DMS79 (cell line): ENCODE measurements at places on chromosomes 16 and 17.

- DNase-seq, result no peak
Measured at GRCh38 chr17:56416682-56417351, 176.7 kb upstream of the NOG start.

- no peak for DNase-seq
Measured at GRCh38 chr16:75052481-75053202, 53.8 kb downstream of the ZNRF1 start.

- peak; percentile 63 for DNase-seq
Measured at GRCh38 chr17:28725660-28726225, 290 bp downstream of the TLCD1 start.

- DNase-seq, result no peak
Measured at GRCh38 chr17:82583720-82584234, 64.2 kb downstream of the FOXK2 start.

GRCh38 chr16:12345349-12345748, 368.8 kb downstream of the SNX29 start:
- no peak for DNase-seq

GRCh38 chr16:80079072-80079471, 461.7 kb upstream of the DYNLRB2 start:
- DNase-seq, result no peak

DNA sequence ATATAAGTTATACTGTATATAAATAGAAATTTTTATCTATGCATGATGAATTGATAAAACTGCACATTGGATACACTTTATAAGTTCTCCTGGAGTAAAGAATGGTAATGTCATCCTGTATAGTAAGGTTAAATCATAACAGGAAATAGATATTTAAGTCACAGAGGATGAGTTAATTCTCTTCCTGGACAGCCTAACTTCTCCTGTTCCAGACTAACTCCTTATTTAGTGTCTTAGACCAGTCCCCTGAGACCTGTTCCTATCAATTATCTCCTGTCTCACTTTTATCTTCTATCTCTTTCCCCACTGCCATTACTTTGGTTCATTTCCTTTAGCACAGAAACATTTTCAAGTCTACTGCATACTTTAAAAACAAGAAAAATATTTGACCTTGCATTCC, 46.5 kb downstream of the SSH2 start:
- DNase-seq, result no peak

DNA sequence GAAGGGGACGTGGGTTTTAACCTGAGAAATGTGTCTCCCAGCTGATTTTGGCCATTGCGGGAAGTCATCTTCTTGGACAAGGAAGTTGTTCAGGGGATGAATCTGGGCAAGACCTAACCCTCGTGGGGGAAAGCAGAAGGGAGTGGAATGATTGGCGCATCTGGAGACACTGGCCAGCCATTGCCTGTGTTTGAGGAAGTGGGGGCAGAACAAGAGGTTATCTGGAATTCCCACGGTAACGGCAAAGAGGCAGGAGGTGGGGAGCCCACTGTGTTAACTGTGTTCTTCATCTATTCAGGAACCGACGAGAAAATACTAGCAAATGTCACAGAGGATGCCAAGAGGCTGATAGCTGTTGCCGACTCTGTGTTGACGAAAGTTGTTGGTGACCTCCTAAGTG, 66.9 kb downstream of the RNF213 start:
- no peak for DNase-seq

GRCh38 chr16:48831076-48831722, 221.2 kb upstream of the N4BP1 start:
- DNase-seq, result no peak

GRCh38 chr17:34527908-34528470, 51.4 kb upstream of the TMEM132E start:
- DNase-seq, result no peak

DNA sequence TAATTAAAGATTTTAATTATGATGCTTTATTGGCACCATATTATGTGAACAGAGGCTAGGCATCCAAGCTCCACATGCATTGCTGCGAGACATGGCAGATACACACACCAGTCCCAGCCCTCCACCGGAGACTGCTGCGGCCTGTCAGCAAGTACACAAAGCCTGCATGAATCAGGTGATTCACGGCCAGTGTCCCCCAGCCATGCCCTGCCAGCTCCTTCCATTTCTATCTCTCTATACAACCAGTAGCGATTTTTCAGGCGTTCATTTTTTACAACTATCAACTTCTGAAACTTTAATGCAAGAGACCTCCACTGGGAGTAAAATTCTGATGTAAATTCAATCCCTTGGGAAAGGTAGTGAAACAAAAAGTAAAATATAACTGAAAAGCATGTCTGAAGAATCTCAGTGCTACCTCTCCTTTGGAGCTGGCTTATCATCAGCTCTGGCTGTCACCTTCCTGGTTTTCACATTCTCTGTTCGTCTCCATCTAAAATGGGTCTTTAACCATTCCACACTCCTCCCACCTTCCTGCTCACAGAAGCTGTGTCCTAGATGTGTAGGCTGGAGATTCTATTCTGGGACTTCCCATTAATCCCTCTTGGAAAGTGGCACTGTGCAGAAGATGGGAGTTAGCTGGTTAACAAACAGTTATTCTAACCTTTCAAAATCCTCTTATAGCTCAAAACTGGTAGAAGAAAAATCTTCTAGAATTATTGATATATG, 32.2 kb downstream of the HS3ST3A1 start:
- no peak for DNase-seq

DNA sequence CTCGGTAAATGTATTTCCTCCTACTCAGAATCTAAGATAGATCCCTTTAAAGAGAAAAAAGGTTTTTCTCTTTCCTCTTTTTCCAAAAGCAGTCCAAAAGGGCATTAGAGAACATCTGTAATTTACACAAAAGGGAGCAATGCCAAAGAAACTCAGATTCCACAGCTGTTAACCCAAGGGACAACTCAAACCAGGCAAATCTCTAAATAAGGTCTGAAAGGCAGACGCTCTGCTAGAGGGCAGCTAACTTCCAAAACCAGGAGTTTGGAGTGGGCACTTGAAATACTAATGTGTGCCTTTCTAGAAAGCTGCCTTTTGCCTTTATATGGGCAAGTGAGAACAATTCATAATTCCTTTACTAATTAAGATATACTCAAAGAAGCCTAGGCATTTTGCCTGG, 435.7 kb downstream of the ZFHX3 start:
- no peak for DNase-seq

DNA sequence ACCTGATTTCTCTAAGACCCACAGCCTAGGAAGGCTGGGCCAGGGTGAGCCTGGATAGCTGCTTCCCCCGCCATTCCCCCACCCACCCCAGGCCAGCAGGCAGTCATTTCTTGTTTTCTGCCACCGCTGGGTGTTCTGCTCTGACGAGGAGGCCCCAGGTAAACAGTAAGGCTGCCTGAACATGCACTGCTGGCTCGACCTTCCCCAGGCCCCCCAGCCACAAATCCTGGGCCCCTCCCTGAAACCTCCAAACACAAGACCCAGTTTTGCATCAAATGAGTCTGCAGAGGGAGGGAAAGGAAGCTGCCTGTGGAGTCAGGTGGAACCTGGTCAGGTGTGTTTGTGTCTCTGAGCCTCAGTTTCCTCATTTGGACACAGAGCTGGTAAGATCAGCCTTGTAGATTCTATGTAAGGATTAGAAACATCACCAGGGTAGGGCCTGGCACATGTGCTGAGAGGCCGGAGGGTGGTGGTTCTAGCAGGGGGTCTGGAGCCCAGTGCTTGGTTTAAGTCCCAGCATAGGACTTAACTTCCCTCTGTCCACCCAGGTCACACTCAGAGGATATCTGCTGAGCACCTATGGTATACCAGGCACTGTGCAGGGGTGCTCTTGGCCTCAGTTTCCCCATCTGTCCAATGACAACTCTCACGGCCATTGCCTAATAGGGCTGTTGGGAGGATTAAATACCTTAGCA, 18.9 kb upstream of the PRM1 start:
- no peak for DNase-seq

- no peak for DNase-seq
Measured at GRCh38 chr16:88056212-88056611, 105.0 kb downstream of the BANP start.

DNA sequence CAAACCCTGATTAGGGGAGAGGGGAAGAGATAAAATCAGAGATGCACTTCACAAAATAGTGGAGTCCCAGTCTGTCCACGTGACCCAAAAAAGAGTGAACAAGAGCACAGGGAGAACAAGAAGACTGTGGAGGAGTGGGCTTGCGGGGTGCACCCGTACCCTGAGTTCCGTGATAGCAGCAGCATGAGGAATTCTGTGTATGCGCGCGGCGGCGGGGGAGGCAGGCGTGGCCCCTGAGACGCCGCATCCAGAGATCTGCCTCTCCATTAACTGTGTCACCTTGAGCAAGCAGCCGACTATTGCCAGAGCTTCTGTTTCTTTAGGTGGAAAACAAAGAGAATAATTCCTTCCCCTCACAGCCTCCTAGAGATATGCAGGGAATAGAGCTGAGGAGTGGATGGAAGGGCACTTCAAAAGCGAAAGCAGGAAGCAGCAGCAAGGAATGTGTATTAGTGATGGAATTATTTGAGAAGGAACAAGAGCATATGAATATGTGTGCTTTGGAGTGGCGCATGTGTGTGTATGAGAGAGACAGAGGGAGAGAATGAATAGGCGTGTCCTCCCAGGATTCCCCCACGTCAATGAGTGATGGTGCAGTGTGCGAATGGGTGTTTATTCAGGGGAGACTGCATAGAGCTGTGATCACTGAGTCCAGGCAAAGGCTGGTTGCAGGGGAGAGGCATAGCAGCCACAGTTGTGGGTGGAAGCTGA, 10.4 kb upstream of the SOX9 start:
- no peak for DNase-seq

GRCh38 chr16:75264999-75265910, 13.8 kb upstream of the BCAR1 start:
- no peak for DNase-seq

- DNase-seq, result no peak
Measured at GRCh38 chr16:54792811-54793210, 137.9 kb upstream of the IRX5 start.

DNA sequence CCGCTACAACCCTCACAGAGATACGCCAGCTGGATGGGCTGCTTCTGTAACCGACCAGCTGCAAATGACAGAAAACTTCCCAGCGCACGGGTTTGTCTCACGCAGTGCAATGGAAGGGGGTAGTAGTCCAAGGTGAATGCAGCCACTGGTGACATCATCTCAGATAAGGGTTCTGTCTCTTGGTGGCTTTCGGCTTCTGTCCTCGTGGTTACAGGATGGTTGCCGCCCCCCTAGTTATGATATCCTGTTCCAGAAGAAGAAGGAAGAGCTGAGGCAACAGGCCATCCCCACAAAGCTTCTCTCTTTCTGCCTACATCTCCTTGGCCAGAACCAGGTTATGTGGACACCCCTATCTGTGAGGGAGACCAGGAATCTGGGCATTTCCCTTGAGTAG, 40.3 kb upstream of the BAHCC1 start:
- DNase-seq, result no peak

DNA sequence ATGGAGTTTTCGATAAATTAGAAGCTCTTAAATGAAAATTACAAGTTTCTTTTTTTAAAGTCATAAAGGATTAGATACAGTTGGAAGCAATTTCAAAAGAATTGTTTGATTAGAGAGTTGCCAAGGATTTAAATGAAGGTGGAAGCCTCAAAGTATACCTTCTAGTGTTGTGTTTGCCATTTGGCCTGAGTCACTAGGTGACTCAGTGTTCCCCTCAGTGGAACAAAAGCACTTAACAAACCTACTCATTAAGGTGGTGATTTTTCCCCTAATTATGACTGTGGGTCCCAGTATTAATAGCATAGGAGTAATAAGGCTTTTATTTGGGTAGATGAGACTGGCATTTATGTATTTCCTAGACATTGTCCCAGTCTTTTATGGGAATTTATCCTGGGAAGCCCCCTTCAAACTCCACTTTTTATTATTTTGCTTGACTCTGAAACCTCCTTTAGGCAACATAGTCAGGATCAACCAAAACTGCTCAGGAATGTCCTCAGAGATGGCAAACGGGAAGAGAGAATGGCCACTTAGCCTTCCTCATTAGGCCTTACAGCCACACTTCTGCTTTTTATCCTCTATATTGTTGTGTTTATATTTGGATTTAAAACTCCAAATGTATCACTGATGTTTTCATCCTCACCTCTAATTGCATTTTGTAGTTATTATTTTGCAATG, 161.0 kb downstream of the FTO start:
- DNase-seq, result no peak

- DNase-seq, result no peak
Measured at GRCh38 chr16:88784074-88784855, 755 bp downstream of the PIEZO1 start.

DNA sequence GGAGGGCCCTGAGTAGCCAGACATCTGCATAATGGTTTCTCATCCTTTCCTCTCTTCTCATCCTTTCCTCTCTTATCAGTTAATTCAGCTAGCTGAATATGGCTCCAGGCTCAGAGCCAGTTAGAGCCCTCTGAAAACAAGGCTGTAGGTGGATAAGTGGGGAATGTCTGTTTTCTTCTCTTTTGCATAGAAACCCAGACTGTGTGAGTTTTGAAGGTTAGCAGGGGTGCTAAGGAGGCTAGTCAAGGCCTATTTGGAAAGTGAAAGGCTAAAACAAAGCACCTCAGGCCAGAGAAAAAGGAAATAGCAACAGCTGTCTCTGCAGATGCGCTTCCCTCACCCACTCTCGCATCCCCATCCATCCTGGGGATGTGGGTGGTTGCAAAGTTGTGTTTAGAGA, 420.9 kb downstream of the SHISA9 start:
- DNase-seq, result no peak

GRCh38 chr17:62140836-62141235, 75.8 kb upstream of the MED13 start:
- no peak for DNase-seq

DNA sequence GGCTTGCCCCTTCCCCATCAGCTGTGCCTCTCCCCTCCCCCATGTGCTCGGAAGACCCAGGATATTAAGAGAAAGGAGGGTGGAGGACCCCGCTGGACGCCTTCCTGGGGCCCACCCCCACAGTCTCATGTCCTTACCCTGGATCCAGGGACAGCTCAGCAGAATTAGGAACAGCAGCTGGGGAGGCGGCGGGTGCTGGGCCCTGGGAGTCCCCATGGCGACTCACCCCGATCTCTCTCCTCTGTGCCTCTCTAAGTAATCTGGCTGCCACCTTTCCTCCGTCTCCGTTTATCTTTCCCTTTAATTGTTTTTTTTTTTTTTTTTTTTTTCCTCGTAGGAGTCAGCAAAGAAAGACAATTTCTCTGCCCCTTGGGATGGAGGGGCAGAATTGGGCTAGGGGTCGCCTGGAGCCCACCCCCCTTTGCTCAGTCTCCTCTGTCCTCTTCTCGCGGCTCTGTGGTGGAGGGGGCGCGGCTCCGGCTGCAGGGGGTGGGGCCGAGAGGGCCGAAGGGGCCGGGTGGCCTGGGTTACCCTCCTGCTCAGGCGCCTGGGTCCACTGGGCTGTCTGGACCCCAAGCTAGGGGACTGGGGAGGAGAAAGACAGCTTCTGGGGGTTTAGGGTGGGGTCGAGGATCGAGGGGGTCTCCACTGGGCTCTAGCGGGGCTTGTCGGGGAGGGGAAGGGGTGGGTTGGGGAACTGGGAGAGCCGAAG, 390 bp downstream of the SEZ6L2 start:
- DNase-seq, result peak; percentile 65

GRCh38 chr17:4657678-4658077, 16.2 kb upstream of the ALOX15 start:
- no peak for DNase-seq

DNA sequence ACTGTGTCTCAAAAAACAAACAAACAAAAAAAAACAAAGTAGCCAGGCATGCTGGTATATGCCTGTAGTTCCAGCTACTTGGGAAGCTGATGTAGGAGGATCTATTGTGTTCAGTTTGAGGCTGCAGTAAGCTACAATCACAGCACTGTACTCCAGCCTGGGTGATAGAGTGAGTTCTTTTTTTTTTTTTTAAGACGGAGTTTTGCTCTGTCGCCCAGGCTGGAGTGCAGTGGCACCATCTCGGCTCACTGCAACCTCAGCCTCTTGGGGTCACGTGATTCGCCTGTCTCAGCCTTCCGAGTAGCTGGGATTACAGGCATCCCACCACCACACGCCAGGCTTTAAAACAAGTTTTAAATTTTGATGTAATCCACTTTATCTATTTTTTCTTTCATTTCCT, 80.2 kb upstream of the STAC2 start:
- DNase-seq, result no peak
